ENCODE measurements at places on chromosomes 7 and 10.

DNA sequence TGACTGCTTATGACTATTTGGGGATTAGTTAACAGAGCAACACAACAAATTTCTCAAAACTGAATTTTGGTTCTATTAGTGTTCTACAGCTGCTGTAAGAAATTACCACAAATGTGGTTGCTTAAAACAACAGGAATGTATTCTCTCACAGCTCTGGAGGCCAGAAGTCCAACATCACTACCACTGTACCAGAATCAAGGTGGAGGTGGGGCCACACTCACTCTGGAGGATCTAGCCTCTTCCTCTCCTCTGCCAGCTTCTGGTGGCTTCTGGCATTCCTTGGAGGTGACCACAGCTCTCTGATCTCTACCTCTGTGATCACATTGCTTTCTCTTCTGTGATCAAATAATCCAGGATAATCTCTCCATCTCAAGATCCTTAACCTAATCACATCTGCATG is 194.7 kb upstream of the BMPER start:
- DNase-seq: no peak

DNA sequence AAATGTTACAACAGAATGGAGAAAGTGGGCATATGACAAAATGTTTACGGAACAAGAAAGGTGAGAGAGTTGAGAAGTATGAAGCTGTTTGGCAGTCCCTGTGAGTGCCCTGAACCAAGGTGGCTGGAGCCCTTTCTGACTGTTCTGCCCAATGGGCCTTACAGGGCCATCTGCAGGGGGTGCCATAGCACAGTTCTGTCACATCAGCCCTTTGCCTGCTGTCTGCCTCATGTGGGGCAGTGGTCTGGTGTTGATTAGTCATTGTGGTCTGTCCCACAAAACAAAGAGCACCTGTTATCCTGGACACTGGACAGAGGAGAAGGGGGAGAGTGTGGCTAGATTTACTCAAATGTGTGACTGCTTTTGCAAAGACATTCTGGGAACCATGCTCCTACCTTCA is 51.5 kb upstream of the OSBPL3 start:
- no peak for DNase-seq

GRCh38 chr10:119335671-119336353 is 128.4 kb downstream of the GRK5 start:
- no peak for DNase-seq

DNA sequence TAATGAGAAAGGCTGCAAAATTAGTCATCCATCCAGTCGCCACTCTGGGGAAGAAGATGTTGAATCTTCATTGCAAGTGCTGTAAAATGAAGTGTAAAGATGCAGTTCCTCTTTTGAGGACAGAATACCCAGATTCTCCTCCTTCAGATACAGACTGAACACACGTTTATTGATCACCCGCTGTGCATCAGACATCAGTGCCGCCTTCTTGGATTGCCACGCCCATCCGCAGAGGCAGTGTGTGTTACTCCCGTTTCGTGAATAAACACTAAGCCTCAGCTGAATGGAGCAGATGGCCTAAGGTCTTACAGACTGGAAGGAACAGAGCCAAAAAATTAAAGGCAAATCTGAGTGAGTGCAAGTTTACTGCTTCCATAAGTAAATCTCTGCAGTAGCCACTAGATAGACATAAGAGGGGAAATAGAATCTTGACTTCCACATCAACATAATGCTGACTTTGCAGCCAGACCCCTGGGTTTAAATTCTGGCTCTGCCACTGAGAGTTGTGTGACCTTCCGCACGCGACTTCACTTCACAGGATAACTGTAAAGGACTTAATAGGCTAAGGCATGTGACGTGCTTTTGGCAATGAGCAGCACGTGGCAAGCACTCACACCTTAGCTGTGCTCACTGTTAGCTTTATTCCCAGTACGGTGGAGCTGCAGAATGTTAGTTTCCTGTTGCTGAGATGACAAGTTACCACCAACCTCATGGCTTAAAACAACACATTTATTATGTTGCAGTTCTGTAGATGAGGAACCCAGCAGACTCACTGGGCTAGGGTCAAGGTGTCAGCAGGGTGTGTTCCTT is 285.9 kb downstream of the CELF2 start:
- DNase-seq: no peak

- DNase-seq: no peak
Observed at GRCh38 chr7:151361193-151361959, 19.8 kb downstream of the NUB1 start.

GRCh38 chr10:110172155-110172554 is 35.2 kb upstream of the MXI1 start:
- DNase-seq: peak; percentile 44

DNA sequence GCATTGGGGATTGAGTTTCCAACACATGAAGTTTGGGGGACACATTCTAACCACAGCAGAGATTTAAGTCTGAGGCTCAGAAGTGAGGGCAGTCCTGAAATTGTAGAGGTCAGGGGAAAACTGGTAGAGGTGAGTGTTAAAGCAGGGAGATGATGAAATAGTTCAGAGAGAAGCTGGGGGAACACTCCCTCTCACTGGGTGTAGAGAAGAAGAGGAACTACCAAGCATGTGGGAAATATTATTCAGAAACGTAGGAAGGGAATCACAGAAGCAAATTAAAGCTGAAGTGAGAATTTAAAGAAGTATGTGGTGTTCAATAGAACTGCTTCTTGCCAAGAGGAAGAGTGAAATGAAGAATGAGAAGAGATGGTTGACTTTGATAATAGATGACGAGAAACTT is 121.5 kb upstream of the FAM3C start:
- no peak for DNase-seq

Data from RWPE1 (cell line).